ENCODE measurements at places on chromosomes 12 and 14.
A peak's percentile ranks its signal among the peaks of the same experiment; 100 is the strongest.

DNA sequence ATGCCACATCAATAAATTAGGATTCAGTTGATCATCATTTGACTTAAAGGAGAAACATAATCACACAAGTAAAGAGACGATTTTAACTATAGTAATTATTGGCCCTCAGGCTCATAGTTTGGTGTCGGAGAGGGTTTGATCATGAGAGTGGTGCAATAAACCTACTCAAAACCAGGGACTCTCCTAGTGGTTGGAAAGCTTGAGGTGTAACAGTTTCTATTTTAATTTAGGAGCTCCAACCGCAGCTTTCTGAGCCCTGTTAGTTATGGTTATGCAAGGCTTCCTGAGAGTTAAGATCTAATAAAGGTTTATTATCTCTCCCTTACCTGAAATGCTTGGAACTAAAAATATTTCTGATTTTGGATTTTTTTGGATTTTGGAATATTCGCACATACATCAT is 36.4 kb downstream of the TMTC2 start:
- DNase-seq = no peak

- no peak for DNase-seq
Measured at GRCh38 chr12:47033081-47033480, 46.3 kb upstream of the PCED1B start.

- DNase-seq = no peak
Measured at GRCh38 chr14:33359288-33359881, 420.7 kb downstream of the NPAS3 start.

DNA sequence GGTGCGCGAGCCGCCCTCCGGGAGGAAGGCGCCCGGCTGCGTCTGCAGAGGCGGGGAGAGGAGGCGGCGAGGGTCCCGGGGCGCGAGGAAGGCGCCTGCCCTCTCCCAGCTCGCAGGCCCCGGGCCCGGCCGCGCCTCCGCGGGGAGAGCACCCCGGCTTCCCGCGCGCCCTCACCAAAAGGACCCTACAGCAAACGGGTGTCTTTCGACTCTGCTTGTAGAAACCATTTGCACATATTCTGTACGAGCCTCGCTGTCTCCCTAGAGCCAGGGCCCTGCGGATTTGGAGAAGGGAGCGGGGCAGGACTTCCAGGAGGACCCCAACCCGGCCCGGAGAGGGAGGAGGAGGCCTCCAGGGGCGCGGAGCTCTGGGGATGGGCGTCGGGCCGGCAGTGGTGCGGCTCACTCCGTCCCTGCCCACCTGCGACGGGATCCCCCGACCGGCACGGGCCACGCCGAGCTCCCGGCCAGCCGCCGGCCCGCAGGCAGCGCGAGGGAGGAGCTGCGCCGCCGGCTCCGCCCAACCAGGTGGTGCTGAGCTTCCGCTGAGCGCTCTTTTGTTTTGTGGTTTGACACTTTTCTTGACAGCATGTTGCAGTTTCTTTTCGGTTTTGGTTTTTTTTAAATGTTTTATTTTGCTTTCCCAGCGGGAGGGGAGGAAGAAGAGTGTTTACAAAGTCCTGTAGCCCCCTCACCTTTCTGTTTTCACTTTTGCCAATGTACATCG is 103.3 kb upstream of the FKBP4 start:
- no peak for DNase-seq

GRCh38 chr12:94078138-94078723 is 70.1 kb upstream of the PLXNC1 start:
- no peak for DNase-seq

- no peak for DNase-seq
Measured at GRCh38 chr12:108394196-108394595, 55.1 kb upstream of the CMKLR1 start.

- no peak for DNase-seq
Measured at GRCh38 chr12:132456944-132457495, 32.9 kb upstream of the FBRSL1 start.

- DNase-seq = peak; percentile 92
Measured at GRCh38 chr14:102063109-102063807, 23.6 kb downstream of the HSP90AA1 start.

DNA sequence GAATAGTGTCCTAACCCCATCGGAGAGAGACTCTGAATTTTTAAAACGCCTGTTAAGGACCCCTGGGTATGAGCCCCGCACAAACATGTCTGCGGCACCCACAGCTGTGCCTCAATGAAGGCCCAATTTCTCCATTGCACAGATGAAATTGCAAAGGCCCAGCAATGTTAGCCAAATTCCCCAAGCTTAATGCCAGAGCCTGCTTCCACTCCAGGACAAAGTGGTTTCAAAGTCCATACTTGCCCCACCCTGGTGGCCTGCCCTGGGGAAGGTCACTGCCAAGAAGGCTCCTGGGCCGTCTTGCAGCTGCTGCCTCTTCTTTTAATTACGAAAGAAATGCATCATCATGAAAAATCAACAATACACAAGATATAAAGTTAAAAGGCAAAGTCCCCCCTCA is 1179.7 kb downstream of the VRK1 start:
- no peak for DNase-seq

DNA sequence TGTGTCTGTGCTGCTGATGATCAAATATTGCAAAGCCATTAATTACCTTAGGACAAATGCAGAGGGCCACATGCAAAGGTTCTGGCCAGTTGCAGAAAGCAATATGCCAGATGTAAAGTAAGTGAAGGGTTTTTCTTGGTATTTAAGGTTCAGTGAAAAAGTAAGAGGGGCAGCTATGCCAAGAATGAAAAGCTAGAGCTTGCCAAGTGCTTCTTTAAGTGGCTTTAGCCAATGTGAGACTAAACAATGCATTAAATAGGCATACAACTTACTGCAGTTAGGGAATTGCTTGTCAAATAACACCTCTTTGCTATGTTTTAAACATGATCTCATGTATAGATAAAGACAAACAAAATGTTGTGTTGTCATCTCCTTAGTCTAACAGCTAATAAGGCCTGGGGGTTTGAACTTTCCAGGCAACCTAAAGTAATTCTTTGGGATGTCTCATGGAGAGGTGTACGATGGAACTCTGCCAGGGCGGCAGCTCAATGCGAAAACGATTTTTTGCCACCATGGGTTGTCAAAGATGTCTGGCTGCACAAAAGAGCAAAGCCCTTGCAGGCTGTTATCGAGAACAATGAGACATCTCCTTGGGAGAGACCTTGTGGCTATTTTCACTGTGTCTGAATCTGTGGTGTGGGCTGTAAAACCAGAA is 12.0 kb downstream of the IGF1 start:
- DNase-seq = no peak

GRCh38 chr14:33508126-33509062 is 442.5 kb downstream of the EGLN3 start:
- no peak for DNase-seq

DNA sequence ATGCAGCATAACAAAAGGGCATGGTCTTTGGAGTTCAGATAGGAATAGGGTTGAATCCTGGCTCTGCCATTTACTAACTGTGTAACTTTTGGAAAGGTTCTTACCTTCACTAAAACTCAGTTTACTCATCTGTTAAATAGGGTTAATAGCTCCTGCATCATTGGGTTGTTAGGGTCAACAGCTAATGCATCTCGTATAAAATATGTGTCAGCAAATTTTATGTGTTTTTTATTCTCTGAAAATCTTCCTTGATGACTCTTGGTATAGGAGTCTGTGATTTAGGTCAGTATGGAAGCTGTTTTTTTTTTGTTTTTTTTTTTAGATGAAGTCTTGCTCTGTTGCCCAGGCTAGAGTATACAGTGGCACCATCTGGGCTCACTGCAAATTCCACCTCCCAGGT is 36.1 kb upstream of the SRP54 start:
- no peak for DNase-seq

- DNase-seq = no peak
Measured at GRCh38 chr12:25882266-25882665, 76.2 kb upstream of the RASSF8 start.

DNA sequence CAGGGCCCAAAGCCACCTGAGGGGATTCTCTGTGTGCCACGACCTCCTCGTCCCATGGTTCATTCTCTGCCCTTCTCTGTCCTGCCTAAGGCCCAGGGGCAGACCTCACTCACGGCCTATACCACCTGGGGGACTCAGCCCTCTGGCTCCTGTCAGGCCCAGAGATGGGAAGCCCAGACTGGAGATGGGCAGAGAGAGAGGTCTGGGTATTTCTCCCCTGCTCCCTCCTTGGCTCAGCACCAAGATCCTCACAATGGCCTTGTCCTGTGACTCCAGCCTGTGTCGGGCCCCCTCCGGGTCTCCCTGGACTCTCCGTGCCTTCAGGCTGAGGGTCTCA is 46.9 kb upstream of the BCL11B start:
- DNase-seq = no peak

- DNase-seq = peak; percentile 71
Measured at GRCh38 chr12:90899456-90900182, 55.4 kb downstream of the CCER1 start.

All from EL (cell line).